Pancreas (tissue), 10 donors: ENCODE measurements at places on chromosomes 6 and 20.

GRCh38 chr6:112307707-112308106 lies 39.4 kb upstream of the RFPL4B start:
- DNase-seq: no peak

DNA sequence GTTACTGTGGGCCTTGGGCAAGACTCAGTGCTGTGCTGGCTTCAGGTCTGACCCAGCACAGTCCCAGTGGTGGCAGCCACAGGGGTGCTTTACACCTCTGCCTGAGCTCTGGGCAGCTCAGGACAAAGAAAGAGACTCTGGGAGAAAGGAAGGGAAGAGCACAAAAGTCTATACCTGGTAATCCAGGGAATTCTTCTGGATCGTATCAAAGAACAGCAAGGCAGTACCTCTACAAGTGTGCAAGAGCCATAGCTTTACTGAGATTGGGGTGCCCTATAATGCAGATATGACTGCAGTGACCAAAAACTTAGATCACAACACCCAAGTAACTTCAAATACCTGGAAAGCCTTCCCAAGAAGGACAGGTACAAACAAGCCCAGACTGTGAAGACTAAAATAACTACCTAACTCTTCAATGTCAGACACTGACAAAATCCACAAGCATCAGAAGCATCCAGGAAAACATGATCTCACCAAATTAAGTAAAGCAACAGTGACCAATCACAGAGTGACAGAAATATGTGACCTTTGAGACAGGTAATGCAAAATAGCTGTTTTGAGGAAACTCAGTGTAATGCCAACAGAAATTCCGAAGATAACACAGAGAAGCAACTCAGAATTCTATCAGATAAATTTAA lies 47.9 kb upstream of the LIN28B start:
- no peak for DNase-seq

DNA sequence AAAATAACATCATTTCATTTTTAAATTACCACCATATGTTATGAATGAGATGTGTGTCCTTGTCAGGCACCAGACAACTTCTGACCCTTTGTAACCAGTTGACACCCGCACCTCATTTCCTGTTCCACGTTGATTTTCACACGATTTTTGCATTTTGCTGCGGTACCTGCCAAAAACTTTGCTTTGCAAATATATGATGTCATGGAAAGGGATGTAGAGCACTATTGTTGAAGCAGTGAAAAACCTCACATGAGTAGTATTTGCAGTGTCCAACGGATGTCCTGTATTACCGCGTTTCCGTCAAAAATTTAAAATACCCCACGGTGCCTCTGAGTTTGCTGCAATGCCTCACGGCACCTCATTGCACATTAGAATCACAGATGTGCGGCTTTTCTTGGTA lies 115.6 kb downstream of the MTHFD1L start:
- DNase-seq: no peak

DNA sequence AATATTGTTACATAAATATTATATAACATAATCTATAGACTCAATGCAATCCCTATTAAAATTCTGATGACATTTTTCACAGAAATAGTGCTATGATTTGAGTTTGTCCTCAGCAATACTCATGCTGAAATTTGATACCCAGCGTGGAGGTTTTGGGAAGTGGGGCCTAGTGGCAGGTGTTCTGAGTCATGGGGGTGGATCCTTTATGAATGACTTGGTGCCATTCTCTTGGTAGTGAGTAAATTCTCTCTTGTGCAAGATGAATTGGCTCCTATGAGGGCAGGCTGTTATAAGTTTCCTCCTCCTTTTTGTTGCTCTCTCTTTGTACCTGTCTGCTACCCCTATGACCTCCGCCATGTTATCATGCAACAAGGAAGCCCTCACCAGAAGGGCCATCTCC lies 65.8 kb downstream of the SHPRH start:
- DNase-seq: no peak

DNA sequence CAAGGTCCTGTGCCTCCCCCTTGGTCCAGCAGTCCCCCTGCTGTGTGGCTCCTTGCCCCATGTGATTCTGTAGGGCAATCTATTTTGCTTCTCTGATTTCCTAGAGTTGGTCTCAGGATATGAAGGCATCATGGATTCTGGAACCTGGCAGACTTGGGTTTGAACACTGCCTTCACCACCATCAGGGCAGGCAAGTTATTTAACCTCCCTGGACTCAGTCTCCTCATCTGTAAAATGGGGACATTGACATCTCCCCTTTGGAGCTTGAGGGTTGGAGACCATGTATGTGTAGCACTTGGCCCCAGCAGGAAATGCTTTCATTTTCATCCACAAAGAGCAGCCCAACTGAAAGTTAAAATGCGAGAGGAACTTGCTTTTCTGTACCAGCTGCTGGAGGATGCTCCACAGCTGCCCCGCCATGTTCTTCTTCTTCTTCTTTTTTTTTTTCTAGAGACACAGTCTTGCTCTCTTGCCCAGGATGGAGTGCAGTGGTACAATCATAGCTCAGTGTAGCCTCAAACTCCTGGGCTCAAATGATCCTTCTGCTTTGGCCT lies 6.7 kb downstream of the TOX2 start:
- DNase-seq: no peak

DNA sequence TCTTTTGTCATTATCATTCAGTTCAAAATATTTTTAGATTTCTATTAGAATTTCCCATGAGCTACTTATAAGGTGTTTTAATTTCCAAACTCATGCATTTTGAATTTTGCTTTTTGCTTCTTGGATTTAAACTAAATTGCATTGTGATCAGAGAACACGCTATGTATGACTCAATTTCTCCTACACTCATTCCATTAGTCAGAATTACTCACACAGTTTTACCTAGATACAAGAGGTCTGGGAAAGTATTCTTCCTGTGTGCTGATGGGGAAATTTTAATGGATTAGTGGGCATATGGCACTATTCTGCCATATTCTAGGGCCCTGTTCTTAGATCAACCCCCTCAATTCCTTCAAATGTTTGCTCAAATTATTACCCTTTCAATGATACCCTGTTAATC lies 49.9 kb upstream of the BMP5 start:
- no peak for DNase-seq

GRCh38 chr6:47621838-47622449 lies 76.4 kb upstream of the ADGRF4 start:
- no peak for DNase-seq

DNA sequence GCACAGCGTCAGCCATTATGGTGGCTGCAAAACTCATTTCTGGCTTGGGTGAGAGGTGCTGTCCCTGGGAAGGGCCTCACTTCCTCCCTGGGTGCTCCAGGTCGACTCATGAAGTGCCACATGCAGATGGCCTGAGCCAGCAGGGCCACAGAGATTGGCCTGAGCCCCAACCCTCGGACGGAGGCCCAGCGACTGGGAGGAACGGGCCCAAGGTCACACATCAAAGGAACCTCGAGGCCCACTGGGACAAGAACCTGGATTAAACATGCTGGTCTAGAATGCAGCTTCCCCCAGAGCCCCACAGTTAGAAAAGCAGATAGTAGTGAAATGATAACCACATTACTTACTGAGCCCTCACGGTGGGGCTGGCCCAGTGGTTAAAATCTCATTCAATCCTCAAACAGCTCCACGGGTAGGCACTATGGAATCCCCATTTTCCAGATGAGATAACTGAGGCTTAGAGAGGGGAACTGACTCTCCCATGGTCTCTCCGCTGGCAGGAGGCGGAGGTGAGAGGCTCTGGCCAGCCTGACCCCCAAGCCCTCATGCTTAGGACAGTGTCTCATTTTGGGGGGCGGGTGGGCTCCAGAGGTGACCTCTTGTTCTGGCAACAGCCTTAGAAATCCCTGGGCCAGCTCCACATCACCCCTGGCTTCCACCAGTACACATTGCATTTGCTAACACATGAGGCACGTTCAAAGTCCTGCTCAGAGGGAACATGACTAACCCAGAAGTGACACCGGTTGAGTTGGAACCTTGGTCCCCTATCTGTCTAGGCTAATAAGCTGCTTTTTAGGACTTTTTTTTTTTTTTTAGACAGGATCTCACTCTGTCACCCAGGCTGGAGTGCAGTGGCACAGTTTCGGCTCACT lies 53.0 kb downstream of the SRC start:
- DNase-seq: no peak

DNA sequence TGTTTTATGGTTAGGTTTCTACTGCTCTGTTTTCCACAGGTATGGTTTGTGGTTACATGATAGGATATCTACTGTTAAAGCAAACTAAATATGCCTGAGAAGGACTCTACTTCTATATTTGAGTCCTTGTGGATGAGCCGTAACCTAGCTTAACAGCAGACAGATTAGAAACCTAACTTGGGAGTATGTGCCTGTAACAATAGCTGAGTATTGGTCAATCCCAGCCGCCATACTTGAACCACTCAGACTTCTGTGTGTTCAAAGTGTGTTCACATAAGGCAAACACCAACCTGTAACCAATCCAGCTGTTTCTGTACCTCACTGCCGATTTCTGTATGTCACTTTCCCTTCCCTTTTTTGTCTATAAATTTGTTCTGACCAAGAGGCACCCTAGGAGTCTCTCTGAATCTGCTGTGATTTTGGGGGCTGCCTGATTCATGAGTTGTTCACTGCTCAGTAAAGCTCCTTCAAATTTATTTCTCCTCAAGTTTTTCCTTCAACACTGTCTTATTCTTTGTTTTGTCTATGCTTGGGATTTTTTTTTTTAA lies 37.1 kb downstream of the PHF3 start:
- DNase-seq: no peak

GRCh38 chr20:15603506-15603905 lies 969.7 kb downstream of the KIF16B start:
- DNase-seq: no peak

- DNase-seq: no peak
These were observed 247.0 kb downstream of the LRFN2 start for GRCh38 chr6:40340196-40340595.

DNA sequence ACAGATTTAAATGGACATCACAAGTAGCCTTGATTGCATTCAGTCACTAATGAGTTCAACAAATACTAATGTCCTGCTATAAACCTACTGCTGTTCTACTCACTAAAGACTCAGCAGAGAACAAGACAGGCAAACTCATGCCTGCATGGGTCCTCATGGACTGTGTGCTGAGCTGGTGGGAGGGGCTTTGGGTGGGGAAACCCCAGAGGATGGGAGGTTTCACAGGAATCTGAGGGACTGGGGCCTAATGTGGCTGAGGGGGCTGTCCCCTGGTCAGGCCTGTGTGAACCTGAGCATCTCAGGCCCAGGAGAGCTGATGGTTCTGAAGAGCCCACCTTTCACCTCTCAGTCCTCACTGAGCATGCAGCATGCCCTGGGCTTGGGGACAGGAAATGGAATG lies 1.4 kb downstream of the CST8 start:
- no peak for DNase-seq

- DNase-seq: no peak
These were observed 198.7 kb downstream of the MOXD1 start for GRCh38 chr6:132202574-132202973.

GRCh38 chr6:95117236-95117635 lies 460.1 kb upstream of the MANEA start:
- no peak for DNase-seq
